Activated T-cell treated with anti-CD3 and anti-CD28 coated beads for 48 hours (primary cell): ENCODE measurements at places on chromosomes 6 and 20.

DNA sequence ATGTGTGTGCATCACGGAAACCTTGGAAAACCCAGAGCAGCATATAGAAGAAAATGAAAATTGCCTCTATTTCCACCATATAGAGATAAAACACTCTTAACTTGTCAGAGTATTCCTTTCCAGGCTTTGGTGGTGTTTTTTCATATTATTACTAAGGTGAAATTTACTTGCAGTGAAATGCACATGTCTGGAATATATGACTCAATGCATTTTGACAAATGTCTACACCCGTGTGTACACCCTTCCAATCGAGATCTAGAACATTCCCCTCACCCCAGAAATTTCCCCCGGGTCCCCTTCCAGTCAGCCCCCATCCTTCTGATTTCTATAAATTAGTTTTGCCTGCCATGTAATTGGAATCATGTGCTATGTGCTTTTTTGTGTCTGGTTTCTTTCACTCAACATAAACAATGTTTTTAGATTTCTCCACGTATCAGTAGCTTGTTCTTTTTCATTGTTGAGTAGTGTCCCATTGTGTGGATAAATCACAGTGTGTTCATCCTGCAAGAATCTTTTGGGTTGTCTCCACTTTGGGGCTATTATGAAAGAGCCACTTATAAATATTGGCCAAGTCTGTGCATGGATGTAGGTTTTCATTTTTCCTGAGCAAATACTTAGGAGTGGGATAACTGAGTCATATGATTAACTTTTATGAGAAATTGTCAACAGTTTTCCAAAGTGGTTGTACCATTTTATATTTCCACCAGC is 19.9 kb upstream of the PREX1 start:
- DNase-seq: no peak

- DNase-seq: no peak
These were observed 64.9 kb upstream of the GNRH2 start for GRCh38 chr20:2978519-2978918.

DNA sequence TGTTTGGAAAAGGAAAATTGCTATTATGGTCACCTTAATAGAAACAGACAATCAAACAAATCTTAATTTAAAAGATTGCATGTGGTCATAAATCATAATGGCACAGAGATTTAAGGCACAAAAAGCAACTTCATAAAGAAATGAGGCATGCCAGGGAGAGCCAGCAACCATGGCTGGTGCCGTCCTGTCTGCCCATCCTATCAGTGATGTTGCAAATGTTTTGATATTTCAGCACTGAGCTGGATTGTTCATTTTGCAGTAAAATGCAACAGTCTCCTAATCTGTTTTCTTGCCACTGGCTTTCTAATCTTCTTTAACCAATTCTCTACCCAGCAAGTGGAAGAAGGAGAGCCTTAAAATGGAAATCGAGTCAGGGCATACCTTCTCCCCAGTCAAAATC is 249.8 kb downstream of the SAMD5 start:
- no peak for DNase-seq

GRCh38 chr6:34339971-34340370 is 52.5 kb downstream of the NUDT3 start:
- no peak for DNase-seq

- no peak for DNase-seq
These were observed 708.8 kb downstream of the EYS start for GRCh38 chr6:64998204-64998603.
